CD4-positive, alpha-beta T cell treated with Interleukin-12 subunit alpha and Interleukin-12 subunit beta, for 1 hour (primary cell): ENCODE measurements at places on chromosomes 6 and 20.

DNA sequence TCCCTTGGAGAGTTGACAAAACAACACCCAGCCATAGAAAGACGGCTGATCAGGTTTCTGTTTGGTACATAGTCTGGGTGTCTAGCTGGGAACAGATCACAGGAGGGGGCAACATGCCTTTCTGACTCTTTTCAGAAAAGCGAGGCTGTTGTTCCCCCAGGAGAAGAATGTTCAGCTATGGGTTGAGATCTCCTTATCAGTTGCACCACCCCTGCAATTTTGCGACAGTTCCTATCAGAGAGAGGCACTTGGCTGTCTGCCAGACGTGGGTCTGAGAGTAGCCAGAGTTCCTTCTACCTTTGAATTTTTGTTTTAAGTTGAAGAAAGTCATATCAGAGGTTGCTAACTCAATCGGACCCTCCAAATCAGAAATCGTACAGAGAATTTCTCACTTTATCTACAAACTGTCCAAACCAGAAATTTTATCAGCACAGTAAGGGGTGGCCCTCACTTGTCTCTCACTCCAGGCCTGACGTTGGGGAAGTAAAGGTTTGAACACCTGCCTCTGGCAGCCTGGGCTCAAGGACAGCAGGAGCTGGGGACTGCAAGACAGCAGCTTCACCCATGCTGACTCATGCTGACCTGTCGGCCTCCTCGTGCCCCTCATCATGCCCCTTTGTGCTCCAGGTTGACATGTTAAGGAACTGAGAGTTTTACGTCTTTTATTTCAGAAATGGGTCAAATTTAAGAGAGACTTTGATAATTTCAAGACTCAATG, 42.3 kb downstream of the TMC2 start:
- no peak for DNase-seq

GRCh38 chr6:158131926-158132325, 36.1 kb downstream of the SERAC1 start:
- peak; percentile 30 for DNase-seq

GRCh38 chr6:156889469-156889868, 112.3 kb downstream of the ARID1B start:
- no peak for DNase-seq

DNA sequence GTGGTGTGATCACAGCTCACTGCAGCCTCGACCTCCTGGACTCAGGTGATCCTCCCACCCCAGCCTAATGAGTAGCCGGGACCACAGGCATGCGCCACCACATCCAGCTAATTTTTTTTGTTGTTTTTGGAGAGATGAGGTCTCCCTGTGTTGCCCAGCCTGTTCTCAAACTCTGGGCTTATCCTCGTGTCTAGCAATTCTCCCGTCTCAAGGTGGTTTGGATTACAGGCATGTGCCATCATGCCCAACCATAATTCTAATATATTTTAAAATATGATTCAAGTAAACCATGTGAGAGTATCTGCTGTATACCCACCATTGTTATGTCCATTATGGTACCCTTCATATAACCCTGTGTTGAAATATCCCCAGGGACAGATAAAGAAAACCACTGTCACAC, 60.3 kb upstream of the C20orf144 start:
- DNase-seq: no peak

DNA sequence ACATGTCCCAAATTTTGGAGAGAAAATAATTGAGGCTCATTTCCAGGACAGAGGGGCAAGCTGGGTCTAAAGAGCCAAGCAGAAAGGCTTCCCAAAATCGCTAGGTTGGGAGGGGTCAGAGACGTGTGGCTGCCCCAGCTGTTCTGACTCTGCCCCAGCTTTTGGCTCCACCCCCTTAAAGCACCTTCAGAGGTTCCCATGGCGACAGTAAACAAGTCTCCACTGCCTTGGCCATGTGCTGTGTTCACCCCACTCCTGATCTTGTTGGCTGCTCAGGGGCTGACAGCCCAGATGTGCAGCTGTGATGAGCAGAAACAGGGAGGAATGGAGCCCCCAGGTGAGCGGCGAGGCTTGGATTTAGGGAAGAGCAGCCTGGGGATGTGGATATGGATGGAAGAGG, 72.8 kb upstream of the SPTLC3 start:
- no peak for DNase-seq

GRCh38 chr6:37205997-37206340, 36.0 kb downstream of the PIM1 start:
- no peak for DNase-seq

DNA sequence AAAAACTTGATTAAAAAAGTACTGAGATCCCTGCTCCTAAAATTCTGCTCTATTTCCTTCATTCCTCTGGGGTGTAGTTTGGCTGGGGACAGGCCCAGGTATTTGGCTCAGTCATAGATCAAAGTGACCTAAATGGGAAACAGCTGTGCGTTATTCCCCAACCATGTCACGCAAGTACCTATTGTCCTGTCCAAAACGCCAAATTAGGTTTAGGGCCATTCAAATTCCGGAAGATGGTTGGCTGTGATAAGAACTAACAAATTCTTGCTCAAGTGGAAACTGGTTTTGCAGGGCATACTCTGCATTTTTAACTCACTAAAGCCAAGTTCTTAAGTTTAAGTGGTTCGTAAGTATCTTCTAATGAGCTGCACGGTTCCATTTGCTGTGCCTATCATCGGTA, 147.6 kb upstream of the TMEM170B start:
- no peak for DNase-seq

- no peak for DNase-seq
Measured at GRCh38 chr6:134217798-134218140, 100.1 kb downstream of the SGK1 start.

- no peak for DNase-seq
Measured at GRCh38 chr6:101458336-101458735, 64.8 kb downstream of the GRIK2 start.

- no peak for DNase-seq
Measured at GRCh38 chr6:92708270-92708669, 711.1 kb downstream of the EPHA7 start.

DNA sequence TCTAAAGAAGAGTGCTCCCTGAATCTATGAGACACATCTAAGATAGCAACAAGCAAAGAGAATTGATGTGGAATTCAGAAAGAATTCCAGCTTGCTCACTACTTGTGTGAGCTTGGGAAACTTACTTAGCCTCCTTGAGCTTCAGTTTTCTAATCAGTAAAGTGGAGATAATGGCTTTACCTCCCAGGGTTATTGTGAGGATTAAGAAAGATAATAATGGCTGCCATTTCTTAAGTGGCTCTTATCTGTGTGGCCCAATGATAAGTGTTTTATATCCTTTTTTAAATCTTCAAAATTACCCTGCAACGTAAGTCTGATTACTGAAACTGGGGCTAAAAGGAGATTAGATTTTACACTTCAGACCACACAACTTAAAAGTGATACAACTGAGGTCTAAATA, 418.5 kb downstream of the LMBRD1 start:
- DNase-seq: no peak

GRCh38 chr6:68126089-68126749, 508.9 kb upstream of the ADGRB3 start:
- DNase-seq: no peak

GRCh38 chr6:90803956-90804355, 217.1 kb upstream of the MAP3K7 start:
- DNase-seq: no peak

DNA sequence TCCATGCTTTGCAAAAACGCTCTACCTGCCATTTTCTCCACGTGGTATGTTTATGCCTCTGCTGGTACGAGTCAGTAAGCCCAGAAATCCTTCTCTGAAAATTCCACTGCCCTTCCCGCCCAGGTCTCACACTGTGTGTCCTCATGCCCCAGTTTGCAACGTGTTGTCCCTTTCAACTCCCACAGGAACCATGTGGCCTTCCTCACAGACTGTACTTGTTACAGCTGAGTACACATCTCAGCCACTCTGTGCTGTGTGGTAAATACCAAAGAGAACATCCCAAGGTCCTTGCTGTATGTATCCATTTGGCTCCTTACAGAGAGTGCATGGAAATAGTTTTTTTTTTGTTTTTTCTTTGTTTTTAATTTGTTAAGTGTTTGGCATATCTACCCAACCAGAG, 56.9 kb downstream of the RTN4IP1 start:
- DNase-seq: no peak

GRCh38 chr6:36755435-36756348, 58.1 kb downstream of the RAB44 start:
- peak; percentile 89 for DNase-seq

DNA sequence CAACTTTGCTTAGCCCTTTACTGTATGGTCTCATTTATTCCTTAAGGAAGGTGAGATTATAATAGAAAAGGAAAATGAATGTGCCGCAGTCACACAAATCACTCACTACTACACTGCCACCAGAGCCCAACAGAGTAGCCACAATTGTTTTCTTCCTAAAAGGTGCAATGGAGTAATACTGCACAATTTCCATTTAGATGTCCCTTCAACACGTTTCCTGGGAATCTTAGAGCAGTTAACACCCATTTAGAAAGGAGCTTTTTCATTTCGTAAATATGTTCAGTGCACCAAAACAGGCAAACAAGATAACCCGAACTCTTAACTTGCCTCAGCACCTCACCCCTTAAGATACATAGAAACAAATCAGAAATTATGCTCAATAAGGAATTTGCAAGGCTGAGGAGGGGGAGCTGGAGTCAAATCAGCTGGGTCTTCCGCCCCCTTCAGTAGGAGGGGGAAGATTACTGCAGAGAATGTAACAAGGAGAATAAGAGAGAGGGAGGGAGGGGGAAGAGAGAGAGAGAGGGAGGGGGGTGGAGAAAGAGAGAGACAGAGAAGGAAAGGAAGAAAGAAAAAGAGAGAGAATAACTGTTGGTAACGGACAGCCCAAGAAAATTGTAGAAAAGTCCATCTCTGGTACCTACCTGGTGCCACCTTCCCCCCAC, 155.5 kb downstream of the BCAS1 start:
- no peak for DNase-seq

DNA sequence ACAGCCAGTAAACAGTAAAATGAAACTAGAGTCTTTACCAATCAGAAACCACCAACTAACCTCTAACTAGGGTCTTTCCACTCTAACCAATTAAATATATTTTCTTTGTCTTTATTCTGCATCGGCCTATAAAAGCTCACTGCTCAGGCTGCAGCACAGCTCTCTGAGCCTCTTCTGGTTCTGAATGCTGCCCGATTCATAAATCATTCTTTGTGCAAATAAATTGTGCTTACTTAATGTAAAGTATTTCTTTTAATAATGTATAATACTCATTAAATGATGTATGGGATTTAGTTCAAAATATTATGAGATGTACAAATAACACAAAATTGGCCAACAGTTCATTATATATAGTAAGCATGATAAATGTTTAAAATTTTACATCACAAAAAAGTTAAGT, 7.9 kb downstream of the IBTK start:
- no peak for DNase-seq

DNA sequence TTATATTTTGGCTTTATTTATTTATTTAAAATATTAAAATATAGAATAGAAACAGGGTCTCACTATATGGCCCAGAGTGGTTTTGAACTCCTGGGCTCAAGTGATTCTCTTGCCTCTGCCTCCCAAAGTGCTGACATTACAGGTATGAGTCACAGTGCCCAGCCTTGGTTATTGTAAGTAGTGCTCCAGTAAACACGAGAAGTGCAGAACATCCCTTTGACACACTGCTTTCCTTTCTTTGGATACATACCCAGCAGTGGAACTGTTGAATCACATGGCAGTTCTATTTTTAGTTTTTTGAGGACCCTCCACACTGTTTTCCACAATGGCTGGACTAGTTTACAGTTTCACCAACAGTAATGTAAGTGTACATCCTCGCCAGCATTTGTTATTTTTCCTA, 203.9 kb downstream of the PHF3 start:
- no peak for DNase-seq

DNA sequence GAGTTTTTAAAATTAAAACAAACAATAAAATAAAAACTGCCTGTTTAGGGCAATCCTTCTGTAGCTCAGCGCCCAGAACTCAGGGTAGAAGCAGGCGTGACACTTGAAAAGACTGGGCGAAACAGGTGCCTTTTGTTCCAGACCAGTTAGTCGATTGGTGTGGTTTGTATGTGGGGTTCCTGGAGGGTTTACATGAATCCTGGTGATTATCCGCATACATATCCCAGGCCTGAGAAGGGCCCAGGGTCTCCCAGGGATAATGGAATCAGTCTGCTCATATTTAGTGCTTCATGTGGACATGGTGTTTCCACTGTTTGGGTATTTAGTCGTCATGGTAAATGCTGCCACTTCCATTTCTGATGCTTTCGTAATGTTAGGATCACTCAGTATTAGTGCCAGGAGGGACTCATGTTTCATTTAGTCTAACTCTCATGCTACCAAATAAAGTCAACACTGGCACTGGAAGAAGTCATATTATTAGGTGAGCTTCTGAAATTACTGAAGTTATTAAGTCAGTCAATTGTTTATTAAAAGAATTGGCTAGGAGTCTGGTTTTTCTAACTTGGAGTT, 116.5 kb downstream of the SAMD5 start:
- no peak for DNase-seq

DNA sequence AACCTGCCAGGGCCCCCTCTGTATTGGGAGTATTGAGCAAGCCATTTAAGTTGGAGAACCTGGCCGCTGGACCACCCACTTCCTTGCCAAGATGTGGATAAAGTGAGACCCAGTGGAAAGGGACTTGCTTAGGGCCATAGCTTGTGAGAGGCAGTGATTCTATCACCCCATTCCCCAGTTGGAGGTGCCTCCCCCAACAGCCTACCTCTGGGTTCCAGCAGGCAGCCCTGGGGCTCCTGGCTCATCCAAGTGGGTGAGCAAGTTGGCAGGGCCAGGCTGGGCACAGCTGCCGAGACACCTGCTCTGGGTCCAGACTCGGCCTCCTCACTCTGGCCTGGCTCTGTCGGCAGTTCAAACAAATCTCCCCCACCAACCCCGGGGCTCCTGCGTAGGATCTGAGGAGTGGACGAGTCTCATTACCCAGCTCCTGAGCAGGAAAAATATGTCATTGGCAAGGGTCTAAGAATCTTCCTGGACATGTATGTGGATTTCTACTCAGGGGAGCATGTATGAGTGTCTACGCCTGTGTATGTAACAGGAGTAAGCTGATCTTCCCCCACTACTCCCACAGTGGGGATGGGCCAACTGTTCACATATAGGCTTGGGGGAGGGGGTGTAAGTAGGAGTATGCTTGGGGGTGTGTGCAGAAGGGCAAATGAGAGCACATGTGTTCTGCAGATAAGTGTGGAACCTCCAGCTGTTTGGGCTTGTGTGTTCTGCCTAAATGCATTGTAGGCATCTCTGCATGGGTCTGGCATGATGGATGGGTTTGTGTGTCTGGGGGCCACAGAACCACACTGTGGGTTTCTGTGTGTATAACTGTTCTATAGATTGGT, 1.9 kb downstream of the ID1 start:
- DNase-seq: no peak

DNA sequence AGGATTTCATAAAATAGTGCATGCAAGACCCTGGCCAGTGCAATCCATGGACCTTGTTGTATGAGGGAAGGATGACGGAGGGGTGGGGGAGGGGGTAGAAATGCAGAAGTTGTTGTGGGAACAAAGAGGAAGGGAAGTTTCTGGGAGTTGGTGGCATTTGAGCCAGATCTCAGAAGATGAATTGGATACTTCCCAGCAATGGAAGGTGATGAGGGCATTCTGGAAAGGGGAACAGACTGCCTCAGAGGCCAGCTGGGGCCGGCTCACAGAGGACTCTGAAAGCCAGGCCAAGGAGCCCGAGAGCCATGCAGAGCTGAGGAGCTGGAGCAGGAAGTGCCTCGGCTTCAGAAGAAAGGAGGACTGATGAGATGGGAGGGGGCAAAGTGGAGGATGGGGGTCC, 2.7 kb downstream of the TMEM74B start:
- no peak for DNase-seq

GRCh38 chr6:151310852-151311767, 71.3 kb downstream of the AKAP12 start:
- no peak for DNase-seq
